ENCODE measurements at places on chromosomes 1 and 21. TPM values are rescaled to one million over a fixed set of nuclear protein-coding genes. Genes with fewer than 3 reads are reported as not detected.

- H3K27me3 ChIP-seq: no peaks in the 10 kb centered on the region
- no peak overlapping the region for H3K4me3 ChIP-seq
- H3K4me1 ChIP-seq: no peaks in the 10 kb centered on the region
- H3K27ac ChIP-seq: no peak overlapping the region
These were observed 138.1 kb upstream of the HMCN1 start for GRCh38 chr1:185595835-185596667.

The FCGR3A gene
- total RNA-seq: 30.1 TPM

DNA sequence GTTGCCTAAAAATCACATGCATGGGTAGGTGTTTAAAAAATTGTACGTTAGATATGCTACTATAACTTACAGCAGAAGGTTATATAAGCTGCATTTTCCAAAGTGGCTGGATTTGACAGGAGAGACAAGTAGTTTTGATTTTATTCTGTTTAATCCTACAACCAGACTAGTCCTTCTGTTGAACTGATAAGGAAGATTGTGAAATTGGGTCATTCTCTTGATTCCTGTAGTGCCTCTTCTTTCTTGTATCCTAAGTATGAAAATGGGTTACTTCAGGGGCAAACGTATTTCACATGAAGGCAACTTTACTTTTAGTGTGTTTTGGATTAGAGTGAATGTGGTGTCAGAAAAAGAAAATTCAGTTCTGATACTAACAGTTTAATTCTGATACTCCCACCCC lies 19.0 kb downstream of the CDC42 start:
- no peak for DNase-seq
- no peaks in the 10 kb centered on the region for H3K27me3 ChIP-seq
- H3K36me3 ChIP-seq: peaks cover 5% of the 10 kb centered on the region
- no peak overlapping the region for H3K27ac ChIP-seq
- no peak overlapping the region for H3K4me3 ChIP-seq

DNA sequence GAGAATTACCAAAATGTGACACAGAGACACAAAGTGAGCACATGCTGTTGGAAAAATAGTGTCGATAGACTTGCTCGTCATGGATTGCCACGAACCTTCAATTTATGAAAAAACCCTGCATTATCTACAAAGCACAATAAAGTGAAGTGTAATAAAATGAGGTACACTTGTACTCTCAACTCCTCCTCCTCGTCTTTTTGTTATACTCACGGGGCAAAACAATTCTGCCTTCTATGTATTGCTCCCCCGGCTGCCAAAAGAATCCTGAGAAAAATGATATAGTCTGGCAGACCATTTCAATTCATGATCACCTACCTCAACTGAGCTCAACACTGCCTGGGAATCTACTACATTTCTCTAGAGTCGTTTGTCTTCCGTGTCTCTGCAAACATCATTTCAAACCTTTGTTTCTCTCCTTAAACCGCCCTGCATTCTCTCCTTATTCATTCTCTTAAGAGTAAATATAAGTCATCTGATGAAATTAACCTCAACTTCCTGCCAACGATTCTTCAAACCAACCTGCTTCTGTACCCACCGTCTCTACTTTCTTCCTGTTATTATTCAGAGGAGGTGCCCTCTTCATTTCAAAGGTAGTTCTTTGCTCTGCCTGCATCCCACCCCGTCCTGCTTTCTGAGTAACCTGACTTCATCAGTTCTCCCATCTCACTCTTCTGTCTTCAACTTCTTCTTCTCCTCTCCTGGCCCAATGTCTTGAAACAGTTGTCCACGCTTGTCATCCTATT lies 12.9 kb upstream of the IL19 start:
- no peak overlapping the region for H3K27ac ChIP-seq
- DNase-seq: no peak
- no peaks in the 10 kb centered on the region for H3K4me1 ChIP-seq
- no peaks in the 10 kb centered on the region for H3K27me3 ChIP-seq

The USH2A gene
- total RNA-seq: 0.39 TPM

DNA sequence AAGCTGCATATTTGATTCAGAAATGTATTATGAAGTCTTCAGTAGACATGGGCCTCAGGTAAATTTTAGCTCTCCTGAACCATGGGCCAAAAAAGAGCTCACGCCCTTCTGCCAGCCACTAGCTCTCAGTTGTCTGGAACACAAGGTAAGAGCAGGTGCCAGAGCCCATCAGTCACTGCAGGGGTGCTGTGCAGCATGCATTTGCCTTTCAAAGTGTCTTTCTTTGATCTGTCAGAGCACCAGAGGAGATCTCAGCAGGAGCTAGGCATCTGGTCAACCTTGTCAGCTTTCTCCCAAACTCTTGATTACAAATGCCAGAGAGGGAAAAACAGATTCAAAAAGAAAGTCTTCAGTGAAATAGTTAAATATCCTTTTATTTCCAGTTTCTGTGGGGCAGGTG lies 332.3 kb downstream of the COL11A1 start:
- DNase-seq: peak; percentile 14
- H3K36me3 ChIP-seq: no peaks in the 10 kb centered on the region
- H3K27ac ChIP-seq: no peak overlapping the region
- H3K27me3 ChIP-seq: no peaks in the 10 kb centered on the region
- H3K4me1 ChIP-seq: no peaks in the 10 kb centered on the region

DNA sequence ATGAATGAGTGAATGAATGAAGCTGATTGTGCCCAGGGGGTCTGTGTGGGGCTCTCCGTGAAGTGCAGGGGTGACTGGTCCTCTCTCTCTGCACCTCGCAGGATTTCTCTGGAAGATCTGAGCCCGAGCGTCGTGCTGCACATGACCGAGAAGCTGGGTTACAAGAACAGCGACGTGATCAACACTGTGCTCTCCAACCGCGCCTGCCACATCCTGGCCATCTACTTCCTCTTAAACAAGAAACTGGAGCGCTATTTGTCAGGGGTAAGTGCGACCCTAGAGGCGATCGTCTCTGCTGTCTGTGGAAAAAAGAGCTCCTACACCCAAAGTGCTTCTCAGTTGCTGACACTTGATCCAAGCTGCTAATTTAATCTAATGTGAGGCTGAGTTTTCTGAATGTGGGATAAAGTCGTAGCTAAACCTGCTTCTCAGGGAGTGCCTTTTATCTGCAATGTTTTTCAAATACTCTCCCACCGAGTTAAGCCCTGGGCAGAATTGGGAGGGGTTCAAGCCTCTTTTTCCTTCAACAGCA lies 101.7 kb downstream of the HUNK start:
- no peak for DNase-seq
- H3K27ac ChIP-seq: no peak overlapping the region

GRCh38 chr1:112298558-112298957 lies 97.5 kb upstream of the CTTNBP2NL start:
- no peaks in the 10 kb centered on the region for H3K4me1 ChIP-seq
- H3K4me3 ChIP-seq: no peak overlapping the region
- H3K27me3 ChIP-seq: no peaks in the 10 kb centered on the region
- peak; percentile 41 for DNase-seq
- no peaks in the 10 kb centered on the region for H3K36me3 ChIP-seq
- no peak overlapping the region for H3K27ac ChIP-seq

- H3K4me1 ChIP-seq: peaks cover 11% of the 10 kb centered on the region
- no peak overlapping the region for H3K4me3 ChIP-seq
- DNase-seq: no peak
- peaks cover 82% of the 10 kb centered on the region for H3K36me3 ChIP-seq
- H3K27me3 ChIP-seq: no peaks in the 10 kb centered on the region
- H3K27ac ChIP-seq: no peak overlapping the region
These were observed 63.7 kb downstream of the LACTBL1 start for GRCh38 chr1:22908880-22909426.

Data from spinal cord (tissue), 10 donors.